ENCODE measurements at places on chromosomes 6 and 20.

DNA sequence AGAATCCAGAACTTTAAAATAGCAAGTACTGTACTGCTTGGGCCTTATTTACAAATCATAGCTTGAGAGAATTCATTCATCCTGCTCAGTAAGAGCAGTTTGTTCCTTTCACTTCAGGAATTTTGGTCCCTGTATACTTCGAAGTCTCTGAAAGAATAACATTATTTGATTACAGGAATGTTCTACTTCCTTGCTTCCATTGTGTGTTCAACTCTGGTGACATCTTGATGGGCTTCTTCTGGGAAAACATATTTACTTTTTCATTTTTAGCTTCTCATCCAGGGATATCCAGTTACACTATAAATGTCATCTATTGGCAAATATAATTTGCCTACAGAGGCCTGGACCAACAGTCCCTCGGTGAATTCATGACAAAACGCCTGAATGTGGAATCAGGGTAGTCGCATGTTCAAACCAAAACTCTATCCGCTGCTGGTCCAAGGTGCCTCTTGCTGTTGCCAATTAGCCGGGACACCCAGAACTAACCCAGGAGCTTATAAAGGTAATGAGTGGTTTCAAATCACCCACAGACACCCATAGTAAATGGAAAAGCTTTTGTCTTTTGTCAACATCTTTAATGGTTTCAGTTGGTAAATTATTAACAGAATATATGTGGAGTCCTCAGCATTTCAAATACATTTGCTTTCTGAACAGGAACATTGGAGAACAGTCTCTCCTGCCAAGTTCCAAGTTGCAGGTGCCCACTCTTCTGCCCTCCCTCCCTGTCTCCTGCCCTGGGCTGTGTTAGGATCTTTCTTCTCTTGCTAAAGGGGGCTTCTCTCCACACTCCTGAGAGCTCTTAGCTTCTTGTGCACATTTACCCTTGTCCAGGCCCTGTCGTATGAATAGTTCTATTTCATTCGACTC lies 162.5 kb upstream of the CITED2 start:
- DNase-seq, result no peak

DNA sequence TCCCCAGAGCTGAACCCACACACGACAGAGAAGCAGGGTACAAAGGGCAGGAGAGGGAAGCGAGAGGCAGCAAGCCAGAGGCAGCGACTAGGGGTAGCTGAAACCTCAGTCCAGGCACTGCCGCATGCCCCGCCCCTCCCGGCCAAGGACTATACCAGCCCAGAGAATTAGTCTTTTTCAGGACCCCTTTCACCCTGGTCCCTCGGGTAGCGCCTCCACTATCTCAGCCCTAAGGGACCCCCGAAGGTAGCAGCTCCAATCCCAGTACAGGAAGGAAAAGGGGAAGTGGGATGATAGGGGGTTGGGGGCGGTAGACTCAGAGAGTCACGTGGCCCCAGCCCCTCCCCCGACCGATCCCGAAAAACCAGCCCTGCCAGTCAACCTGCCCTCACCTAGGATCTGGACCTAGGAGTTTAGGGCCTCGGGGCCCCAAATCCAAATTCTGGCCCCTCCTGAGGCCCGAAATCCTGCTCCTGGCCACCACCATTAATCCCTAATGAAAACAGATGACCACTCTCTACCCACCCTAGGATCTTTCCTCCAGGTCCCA lies 1.3 kb downstream of the RGL2 start:
- DNase-seq, result no peak

GRCh38 chr6:28693033-28693750 lies 167.5 kb downstream of the GPX5 start:
- no peak for DNase-seq

DNA sequence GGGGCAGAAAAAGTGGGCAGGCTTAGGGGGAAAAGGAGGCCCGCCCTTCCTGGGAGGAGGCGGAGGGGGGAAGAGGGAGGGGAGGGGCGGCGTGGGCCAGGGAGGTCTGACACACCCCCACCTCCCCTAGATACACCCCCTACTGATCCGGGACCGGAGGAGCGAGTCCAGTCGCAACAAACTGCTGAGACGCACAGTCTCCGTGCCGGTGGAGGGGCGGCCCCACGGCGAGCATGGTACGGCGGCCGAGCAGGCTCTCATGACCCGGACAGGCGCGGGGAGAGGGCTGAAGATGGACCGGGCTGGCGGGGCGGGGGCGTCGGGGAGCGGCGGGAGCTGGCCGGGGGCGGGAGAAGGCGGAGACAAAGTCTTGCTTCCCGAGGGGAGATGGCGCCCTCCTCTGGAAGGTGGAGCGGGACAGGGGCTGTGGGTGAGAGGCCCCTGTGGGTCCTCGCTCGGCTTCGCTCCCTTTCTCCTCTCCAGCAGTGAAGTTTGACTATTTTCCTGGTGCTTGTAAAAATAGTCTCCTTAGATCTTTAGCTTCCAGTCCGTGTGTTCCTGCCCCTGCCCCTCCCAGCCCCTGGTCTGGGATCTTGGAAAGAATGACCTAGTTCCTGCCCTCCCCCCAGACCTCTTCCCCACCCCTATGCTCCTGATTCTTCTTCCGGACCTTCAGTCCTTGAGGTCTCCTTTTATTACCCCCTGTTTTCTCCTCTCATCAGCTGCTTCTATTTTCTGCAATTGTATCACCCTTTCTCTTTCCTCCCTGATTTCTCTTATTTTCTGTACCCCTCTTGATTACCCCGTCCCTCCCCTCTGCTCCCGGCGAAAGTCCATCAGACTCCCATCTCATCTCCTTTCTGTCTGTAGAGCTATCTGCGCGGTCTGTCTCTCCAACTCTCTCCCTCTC lies 6.1 kb downstream of the SYNGAP1 start:
- DNase-seq, result peak; percentile 74

DNA sequence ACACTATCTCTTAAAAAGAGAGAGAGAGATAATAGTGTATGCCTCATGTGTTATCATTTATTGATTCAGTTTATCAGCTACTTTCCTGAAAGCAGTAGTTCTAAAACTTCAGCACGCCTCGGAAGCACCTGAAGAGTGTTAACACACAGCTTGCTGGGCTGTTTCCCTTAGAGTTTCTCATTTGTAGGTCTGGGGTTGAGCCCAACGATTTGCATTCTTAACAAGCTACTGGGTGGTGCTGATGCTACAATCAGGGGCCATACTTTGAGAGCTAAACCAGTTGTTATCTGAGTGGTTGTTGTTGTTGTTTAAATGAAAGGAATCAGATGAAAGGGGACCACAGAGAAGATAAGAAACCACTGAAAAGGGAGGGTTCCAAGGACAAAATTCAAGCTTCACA lies 32.6 kb downstream of the SIM1 start:
- no peak for DNase-seq
